ENCODE measurements at places on chromosomes 1 and 21. TPM values are rescaled to one million over a fixed set of nuclear protein-coding genes. Genes with fewer than 3 reads are reported as not detected.
A peak's percentile ranks its signal among the peaks of the same experiment; 100 is the strongest.

GRCh38 chr1:41580520-41581172 is 96.2 kb upstream of the EDN2 start:
- no peak overlapping the region for H3K27ac ChIP-seq
- no peak for DNase-seq
- H3K27me3 ChIP-seq, result no peaks in the 10 kb centered on the region
- H3K4me1 ChIP-seq, result peaks cover 7% of the 10 kb centered on the region
- H3K4me3 ChIP-seq, result no peak overlapping the region

The HSD17B7 gene
- 23.5 TPM for total RNA-seq

The TSPAN1 gene
- total RNA-seq, result not detected

GRCh38 chr1:225834417-225835329 is 24.7 kb downstream of the EPHX1 start:
- H3K27me3 ChIP-seq, result no peaks in the 10 kb centered on the region
- H3K4me1 ChIP-seq, result no peaks in the 10 kb centered on the region
- H3K27ac ChIP-seq, result no peak overlapping the region
- no peaks in the 10 kb centered on the region for H3K36me3 ChIP-seq
- no peak for DNase-seq

DNA sequence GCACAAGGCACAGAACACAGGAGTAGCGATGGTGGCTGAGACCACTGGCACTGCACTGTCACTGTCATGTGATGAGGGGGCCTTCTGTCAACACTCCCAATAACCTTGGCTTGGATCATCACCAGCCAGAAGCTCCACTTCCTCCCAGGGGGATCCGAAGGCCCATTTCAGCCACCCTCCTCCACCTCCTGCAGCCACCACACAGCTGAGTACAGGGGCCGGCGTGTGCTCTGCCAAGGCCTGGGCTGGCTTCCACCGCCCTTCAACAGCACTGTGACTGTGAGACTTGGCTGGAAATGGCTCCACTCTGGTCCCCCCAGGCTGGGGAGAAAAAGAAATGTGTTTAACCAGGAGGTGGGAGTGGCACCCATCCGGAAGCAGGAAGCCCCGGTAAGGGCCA is 9.9 kb upstream of the NADK start:
- no peak overlapping the region for H3K27ac ChIP-seq
- peaks cover 80% of the 10 kb centered on the region for H3K36me3 ChIP-seq
- no peaks in the 10 kb centered on the region for H3K27me3 ChIP-seq
- DNase-seq, result no peak
- H3K4me3 ChIP-seq, result no peak overlapping the region
- peaks cover 6% of the 10 kb centered on the region for H3K4me1 ChIP-seq

The GRIK3 gene
- total RNA-seq, result not detected

- DNase-seq, result no peak
- H3K36me3 ChIP-seq, result no peaks in the 10 kb centered on the region
- H3K4me1 ChIP-seq, result no peaks in the 10 kb centered on the region
- no peak overlapping the region for H3K4me3 ChIP-seq
- no peak overlapping the region for H3K27ac ChIP-seq
- H3K27me3 ChIP-seq, result peaks cover 2% of the 10 kb centered on the region
Measured at GRCh38 chr1:91439016-91439415, 34.4 kb upstream of the HFM1 start.

The OR14K1 gene
- not detected for total RNA-seq

DNA sequence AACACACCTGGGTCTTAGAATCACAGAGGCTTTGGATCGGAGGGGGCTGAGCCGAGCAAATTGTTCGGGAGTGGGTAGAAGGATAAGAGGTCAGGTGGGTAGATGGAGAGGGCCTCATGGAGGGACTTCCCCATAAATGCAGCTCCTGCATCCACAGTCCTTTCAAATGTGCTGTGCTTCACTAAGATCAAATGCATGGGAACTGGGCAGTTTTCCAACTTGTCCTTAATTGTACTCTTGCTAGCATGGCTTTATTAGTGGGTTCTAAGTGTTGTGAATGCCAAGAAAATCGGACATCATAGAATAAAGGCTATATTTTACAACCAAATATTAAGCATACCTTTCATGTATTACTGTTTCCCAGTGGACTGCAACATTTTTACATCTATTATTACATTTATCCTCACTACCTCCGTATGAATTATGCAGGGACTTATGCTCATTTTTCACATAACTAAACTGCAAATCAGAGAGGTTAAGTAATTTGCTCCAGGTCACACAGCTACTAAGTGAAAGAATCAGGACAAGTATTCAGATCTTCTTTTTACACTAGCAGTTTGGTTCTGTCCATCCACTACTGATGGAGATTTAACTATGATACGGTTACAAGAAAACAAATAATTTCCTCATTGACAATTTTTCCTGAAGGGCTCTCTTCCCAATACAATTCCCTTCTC is 174.5 kb upstream of the RUNX1 start:
- no peak overlapping the region for H3K27ac ChIP-seq
- no peaks in the 10 kb centered on the region for H3K27me3 ChIP-seq
- no peaks in the 10 kb centered on the region for H3K36me3 ChIP-seq
- H3K4me3 ChIP-seq, result no peak overlapping the region
- H3K4me1 ChIP-seq, result peaks cover 36% of the 10 kb centered on the region

- DNase-seq, result peak; percentile 60
- H3K36me3 ChIP-seq, result no peaks in the 10 kb centered on the region
- H3K27ac ChIP-seq, result no peak overlapping the region
- H3K27me3 ChIP-seq, result peaks cover 7% of the 10 kb centered on the region
Measured at GRCh38 chr1:6962996-6963911, 178.0 kb downstream of the CAMTA1 start.

GRCh38 chr21:24153137-24153536 is 1454.1 kb downstream of the MRPL39 start:
- H3K27ac ChIP-seq, result no peak overlapping the region
- H3K4me1 ChIP-seq, result no peaks in the 10 kb centered on the region
- H3K4me3 ChIP-seq, result no peak overlapping the region
- DNase-seq, result no peak
- no peaks in the 10 kb centered on the region for H3K27me3 ChIP-seq
- no peaks in the 10 kb centered on the region for H3K36me3 ChIP-seq

DNA sequence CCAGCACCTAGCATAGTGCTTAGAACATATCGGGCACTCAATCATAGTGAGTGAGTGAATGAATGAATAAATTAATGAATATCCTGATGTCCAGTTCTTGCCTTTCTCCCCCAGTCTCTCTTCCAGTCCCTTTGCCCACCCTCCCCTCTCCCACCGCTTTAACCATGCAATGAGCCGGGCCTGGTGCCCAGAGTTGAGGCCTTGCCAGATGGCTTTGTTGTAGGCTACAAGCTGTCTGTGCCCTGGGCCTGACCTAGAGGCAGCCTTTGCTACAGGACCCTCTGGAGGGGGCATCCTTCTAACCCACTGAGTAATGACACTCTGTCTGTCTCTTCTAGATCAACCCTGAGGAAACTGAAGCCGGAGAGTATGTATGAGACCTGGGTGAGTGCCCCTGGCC is 6.9 kb downstream of the CASQ1 start:
- H3K4me3 ChIP-seq, result no peak overlapping the region
- H3K27ac ChIP-seq, result no peak overlapping the region
- no peaks in the 10 kb centered on the region for H3K36me3 ChIP-seq
- no peaks in the 10 kb centered on the region for H3K27me3 ChIP-seq
- peaks cover 7% of the 10 kb centered on the region for H3K4me1 ChIP-seq

The TRIM67 gene
- not detected for total RNA-seq

- peaks cover 26% of the 10 kb centered on the region for H3K4me1 ChIP-seq
- H3K27ac ChIP-seq, result peak overlapping the region; percentile 70
- no peaks in the 10 kb centered on the region for H3K27me3 ChIP-seq
- no peak for DNase-seq
Measured at GRCh38 chr1:67227196-67227595, 60.9 kb downstream of the IL23R start.

- H3K27me3 ChIP-seq, result no peaks in the 10 kb centered on the region
- H3K27ac ChIP-seq, result no peak overlapping the region
- no peak for DNase-seq
- peaks cover 23% of the 10 kb centered on the region for H3K4me1 ChIP-seq
- H3K36me3 ChIP-seq, result no peaks in the 10 kb centered on the region
Measured at GRCh38 chr1:223140611-223141405, 2.2 kb downstream of the TLR5 start.

- peaks cover 56% of the 10 kb centered on the region for H3K36me3 ChIP-seq
- no peak overlapping the region for H3K4me3 ChIP-seq
- no peaks in the 10 kb centered on the region for H3K4me1 ChIP-seq
- no peak for DNase-seq
- H3K27me3 ChIP-seq, result no peaks in the 10 kb centered on the region
Measured at GRCh38 chr1:28010969-28011368, 51.2 kb downstream of the XKR8 start.

The HEATR1 gene
- 43.0 TPM for total RNA-seq

The FCRL5 gene
- 3.6 TPM for total RNA-seq

DNA sequence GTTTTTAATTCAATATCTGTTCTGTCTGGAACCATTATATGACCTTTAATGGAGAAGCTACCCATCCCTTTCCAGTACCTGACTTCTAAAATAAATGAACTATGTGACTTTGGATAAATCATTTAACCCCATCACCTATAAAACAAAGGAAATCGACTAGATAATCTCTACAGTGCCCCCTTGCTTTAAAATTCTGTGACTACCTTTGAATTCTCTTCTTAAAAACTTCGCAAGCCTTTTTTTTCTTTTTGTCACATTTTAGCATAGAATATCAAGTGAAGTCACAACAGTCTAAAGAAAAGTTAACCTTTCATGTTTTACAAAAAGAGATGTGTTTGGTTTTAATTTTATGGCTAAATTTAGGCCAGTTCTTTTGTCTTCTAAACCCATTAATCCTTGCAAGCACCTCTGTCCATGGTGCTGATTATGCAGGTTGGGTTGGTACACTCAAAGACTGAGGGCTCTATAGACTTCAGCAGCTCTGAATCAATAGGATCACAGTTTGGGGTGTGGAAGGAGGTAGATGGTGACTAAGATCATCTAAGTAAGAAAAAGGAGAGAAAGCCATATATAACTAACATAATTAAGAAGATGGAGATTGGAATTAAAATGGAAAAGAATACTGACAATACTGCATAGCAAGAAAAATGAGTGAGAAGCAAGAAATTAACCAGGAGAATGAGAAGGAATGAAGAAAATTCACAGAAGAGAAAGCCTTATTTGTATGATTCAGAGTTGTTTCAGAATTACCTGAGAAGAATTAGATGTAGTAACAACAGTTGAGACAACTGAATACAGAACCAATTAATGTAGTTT is 59.2 kb downstream of the TBX15 start:
- no peak for DNase-seq
- H3K36me3 ChIP-seq, result no peaks in the 10 kb centered on the region
- no peak overlapping the region for H3K4me3 ChIP-seq
- no peaks in the 10 kb centered on the region for H3K27me3 ChIP-seq

The THAP3 gene
- total RNA-seq, result 11.7 TPM

GRCh38 chr1:115062542-115063004 is 26.7 kb downstream of the TSPAN2 start:
- DNase-seq, result peak; percentile 87
- H3K27ac ChIP-seq, result peak overlapping the region; percentile 72
- no peak overlapping the region for H3K4me3 ChIP-seq
- H3K27me3 ChIP-seq, result no peaks in the 10 kb centered on the region
- H3K36me3 ChIP-seq, result peaks cover 8% of the 10 kb centered on the region

DNA sequence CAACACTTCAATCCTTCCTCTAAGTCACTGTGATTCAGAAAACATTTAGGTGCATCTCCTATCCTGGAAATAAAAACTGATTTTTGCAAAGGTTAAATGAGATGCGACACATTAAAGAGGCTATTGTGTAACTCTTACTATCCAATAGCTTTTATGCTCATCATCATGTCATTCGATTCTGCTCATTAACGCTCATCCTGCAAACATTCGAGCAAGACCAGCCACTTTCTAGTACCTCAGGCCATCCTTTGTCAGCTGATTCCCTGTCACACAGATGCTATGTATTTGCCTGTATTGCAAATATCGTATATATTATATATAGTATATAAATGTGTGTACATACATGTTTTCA is 131.6 kb downstream of the TLR5 start:
- H3K27ac ChIP-seq, result no peak overlapping the region

DNA sequence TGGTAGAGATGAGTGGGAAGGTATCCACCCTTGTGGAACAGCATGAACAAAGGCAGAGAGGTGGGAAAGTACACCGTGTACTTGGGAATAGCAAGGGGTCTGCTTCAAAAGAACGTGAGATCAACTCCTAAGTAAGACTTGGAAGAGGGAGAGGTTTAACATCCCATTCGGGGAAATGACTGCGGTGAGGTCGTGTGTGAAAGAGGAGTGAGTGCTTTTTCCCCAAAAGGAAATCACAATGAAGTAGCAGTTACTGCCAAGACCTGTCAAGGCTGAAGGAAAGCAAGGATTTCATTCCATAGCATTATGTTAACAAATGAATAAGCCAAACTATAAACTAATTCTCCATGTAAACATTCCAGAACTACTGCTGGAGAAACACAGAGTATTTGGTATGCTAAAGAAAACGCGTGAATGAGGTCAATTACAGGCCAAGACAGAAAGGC is 20.0 kb upstream of the SYDE2 start:
- no peak for DNase-seq
- H3K36me3 ChIP-seq, result no peaks in the 10 kb centered on the region
- no peak overlapping the region for H3K27ac ChIP-seq
- no peaks in the 10 kb centered on the region for H3K27me3 ChIP-seq
- H3K4me1 ChIP-seq, result no peaks in the 10 kb centered on the region

The GUCA2B gene
- not detected for total RNA-seq

Measured in natural killer cell (primary cell).